ENCODE measurements at places on chromosomes 16 and 17.

- DNase-seq: no peak
Observed at GRCh38 chr17:21373696-21374440, 2.3 kb upstream of the KCNJ12 start.

DNA sequence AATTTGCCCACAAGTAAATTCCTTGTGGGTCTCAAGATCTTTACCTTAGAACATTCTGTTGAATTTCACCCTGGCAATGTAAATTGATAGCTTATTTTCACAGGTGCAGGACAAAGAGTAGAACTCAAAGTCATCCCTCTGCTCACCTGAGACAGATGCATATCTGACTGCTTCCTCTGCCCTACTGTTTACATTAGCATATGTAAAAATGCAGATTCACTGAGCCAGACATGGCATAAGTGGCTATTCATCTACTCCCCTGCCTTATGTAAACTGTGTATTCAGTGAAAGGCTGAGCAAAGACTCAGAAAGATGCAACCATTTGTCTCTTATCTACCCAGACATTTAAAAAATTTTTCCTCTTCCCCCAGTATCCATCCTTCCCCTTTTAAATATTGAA is 22.3 kb upstream of the MILR1 start:
- DNase-seq: no peak

- DNase-seq: no peak
Observed at GRCh38 chr16:10831894-10832886, 13.6 kb upstream of the TVP23A start.

- DNase-seq: no peak
Observed at GRCh38 chr16:71943887-71944286, 48.6 kb downstream of the IST1 start.

- DNase-seq: no peak
Observed at GRCh38 chr17:27631411-27631760, 398 bp downstream of the LGALS9 start.

- no peak for DNase-seq
Observed at GRCh38 chr16:79972053-79972704, 371.6 kb upstream of the MAF start.

DNA sequence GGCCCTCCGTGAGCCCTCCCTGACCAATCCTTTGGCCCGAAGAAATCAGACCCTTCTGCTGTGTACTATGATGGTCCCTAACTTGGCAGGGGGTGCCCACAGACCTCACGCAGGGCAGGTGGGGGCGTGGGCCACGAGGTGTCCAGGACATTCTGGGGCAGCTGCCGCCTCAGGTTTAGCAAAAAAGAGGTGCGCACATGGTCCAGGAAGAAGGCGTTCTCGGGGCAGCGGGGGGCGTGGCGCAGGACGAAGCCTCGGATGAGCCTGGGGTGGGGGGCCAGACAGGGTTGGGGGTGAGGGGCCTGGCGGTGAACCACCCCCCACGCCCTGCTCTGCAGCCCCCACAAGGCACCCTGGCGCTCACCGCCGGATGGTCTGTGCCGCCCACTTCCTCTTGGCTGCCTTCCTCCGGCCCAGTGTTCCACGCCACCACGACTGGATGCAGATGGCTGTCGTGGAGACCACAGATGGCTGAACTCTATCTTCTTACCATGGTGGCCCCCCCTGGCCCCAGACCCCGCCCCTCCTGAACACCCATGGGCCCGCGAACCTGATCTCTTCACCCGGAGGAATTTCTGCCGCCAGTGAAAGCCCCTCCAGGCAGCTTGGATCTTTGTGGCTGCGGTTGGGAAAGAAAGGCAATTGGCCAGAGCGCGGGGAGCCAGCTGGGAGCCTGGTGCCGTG is 14.2 kb upstream of the CRK start:
- DNase-seq: no peak

GRCh38 chr16:89192956-89193575 is 7.3 kb downstream of the SLC22A31 start:
- DNase-seq: peak; percentile 60

DNA sequence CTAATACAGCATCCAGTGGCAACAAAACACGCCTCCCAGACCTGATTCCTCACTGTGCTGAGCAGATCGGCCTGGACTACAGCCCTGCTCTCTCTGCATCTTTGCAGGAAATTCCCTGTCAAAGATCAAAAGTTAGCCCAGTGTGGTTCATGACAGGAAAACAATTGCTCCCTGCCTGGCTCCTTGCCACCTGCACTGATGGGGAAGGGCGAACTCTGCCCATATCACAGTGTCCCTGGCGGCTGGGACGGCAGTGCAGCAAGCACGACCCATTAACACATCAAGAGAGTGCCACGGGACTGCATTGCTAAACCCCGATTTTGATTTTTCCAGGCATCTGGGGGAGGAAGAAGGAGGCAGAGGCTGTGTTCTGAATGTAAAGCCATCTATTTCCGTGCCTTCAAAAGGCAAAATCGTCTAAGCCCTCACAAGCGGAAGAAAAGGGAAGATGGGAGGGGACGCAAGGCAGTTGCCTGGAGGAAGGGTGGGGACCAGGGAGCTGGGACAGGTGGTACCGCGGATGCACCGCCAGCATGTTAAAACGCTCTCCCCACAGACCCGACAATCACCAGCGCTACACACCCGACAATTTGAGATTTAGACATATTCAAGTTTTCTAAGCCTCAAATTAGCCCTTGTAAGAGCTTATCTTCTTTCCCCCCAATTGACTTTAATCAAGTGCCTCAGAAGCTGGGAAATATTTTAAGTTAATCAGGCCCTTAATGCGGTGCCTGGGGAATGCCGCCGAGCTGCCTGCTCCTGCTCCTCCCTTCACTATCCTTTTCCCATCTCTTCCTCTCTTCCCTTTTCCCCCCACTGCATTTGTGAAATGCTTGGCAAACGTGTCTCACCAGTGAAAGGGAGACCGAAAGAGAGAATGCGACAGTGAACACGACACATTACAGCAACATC is 238.8 kb upstream of the CDH5 start:
- no peak for DNase-seq

GRCh38 chr17:78202666-78203065 is 11.4 kb upstream of the BIRC5 start:
- DNase-seq: no peak

DNA sequence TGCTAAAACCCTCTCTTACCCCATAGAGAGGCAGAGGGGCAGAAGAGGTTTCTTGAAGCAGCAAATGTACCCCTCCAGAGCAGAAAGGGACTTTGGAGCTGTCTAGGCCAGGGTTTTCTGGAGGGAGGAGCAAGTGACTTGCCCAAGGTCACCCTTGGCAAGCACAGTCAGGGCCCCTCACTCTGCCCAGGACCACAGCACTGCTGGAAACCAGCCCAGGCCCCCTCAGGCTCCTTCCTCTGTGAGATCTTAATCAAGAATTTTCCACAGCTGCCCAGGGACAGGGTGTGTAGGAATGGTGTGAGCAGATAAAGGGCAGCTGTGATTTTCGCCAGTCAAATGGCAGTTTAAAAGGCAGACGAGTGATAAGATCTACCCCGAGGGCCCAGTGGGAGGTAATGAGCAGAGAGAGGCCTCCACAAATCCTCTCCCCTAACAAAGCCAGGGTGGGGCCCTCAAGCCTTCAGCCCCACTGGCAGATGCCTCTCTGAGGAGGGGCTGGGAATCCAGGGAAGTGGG is 3.9 kb upstream of the SLC12A3 start:
- DNase-seq: no peak

- DNase-seq: no peak
Observed at GRCh38 chr17:51124640-51125503, 4.2 kb upstream of the SPAG9 start.

DNA sequence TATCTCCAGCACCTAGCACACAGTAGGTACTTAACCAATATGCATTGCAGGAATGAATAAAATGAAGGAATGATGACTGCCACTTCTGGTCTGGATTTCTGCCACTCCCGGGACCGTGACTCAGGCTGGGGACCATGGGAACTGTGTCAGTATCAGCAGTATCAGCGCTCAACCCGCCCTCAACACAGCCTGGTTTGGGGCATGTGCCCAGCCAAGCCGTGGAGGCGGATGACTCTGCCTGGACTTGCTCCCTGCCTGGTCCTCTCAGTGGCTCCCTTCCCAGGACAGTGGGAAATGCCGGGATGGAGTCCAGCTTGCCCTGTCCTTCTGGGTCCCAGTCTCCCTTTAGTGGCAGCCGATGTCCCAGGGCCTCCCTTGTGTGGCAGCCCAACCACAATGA is 55.1 kb downstream of the SRCIN1 start:
- DNase-seq: peak; percentile 93

GRCh38 chr16:57147381-57148221 is 38.2 kb downstream of the PSME3IP1 start:
- no peak for DNase-seq

- DNase-seq: peak; percentile 44
Observed at GRCh38 chr16:19130852-19131824, 17.4 kb downstream of the ITPRIPL2 start.

GRCh38 chr16:27432558-27432957 is 30.6 kb downstream of the IL21R start:
- peak; percentile 79 for DNase-seq

- DNase-seq: no peak
Observed at GRCh38 chr17:82920715-82921114, 80.9 kb upstream of the ZNF750 start.

- DNase-seq: no peak
Observed at GRCh38 chr17:81110488-81111040, 54.7 kb upstream of the PVALEF start.

DNA sequence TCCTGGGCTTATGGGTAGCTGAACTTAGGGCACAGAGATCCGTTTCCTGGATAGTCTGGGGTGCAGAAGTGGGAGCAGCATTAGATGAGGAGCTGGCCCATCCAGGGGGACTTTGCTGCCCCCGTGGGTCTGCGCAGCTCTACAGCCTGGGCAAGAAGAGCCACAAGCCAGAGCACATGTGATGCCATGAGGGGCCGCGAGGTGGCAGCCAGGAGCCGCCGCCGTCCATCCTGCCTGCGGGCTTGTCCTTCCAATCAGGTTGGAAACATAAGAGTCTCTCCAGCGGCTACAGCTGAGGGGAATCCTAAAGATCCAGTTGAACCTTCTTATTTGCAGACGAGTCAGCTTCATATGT is 21.9 kb downstream of the C1QTNF1 start:
- DNase-seq: peak; percentile 84

- DNase-seq: peak; percentile 89
Observed at GRCh38 chr17:6421700-6422604, 13.0 kb downstream of the AIPL1 start.

- DNase-seq: no peak
Observed at GRCh38 chr16:88638323-88639230, at the start of gene IL17C. TSS of gene IL17C (plus strand) at chr16:88638572. CDS start at chr16:88638642, 70 bp downstream.

- DNase-seq: peak; percentile 40
Observed at GRCh38 chr16:82832821-82833220, 206.1 kb downstream of the CDH13 start.

GRCh38 chr17:17381446-17382064 is 78.4 kb downstream of the NT5M start:
- no peak for DNase-seq

GRCh38 chr17:73091770-73092522 is 542 bp downstream of the SLC39A11 start:
- peak; percentile 58 for DNase-seq

- DNase-seq: peak; percentile 96
Observed at GRCh38 chr17:57874434-57875289, 24.8 kb upstream of the MRPS23 start.

- DNase-seq: no peak
Observed at GRCh38 chr17:27860971-27861664, 32.0 kb downstream of the LYRM9 start.

DNA sequence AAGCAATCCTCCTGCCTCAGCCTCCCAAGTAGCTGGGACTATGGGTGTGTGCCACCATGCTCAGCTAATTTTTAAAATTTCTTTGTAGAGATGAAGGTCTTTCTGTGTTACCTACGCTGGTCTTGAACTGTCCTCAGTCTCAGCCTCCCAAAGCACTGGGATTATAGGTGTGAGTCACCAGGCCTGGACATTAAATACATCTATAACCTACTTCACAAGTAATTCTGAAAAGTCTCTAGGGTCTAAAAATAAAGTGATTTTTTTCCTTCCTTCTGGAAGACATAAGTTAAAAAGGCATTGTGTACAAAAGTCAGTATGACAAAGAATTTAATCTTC is 118.3 kb downstream of the PARN start:
- DNase-seq: no peak

DNA sequence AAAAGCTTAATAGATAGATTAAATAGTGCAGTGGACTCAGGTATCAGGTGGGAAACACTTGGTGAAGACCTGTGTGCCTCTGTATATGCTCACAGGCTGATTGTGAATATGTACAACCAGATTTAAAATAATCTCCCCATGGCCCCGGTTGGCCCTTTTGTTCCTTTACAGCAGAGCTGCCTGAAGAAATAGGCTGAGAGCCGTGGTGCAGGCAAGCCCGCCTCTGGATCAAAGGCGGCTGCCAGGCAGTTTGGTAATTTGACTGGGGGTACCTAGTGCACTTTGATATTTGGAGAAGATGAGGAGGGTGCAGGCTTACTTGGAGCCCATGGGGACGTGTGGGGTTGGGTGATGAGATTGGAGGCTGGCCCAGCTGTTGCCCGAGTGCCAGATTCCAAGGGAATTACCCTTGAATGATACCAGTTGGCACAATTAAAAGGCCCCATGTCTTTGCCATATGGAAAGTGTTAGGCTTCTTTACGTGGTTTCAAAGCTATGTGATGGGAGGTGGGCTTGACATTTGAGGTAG is 5.0 kb downstream of the NKD1 start:
- DNase-seq: no peak

DNA sequence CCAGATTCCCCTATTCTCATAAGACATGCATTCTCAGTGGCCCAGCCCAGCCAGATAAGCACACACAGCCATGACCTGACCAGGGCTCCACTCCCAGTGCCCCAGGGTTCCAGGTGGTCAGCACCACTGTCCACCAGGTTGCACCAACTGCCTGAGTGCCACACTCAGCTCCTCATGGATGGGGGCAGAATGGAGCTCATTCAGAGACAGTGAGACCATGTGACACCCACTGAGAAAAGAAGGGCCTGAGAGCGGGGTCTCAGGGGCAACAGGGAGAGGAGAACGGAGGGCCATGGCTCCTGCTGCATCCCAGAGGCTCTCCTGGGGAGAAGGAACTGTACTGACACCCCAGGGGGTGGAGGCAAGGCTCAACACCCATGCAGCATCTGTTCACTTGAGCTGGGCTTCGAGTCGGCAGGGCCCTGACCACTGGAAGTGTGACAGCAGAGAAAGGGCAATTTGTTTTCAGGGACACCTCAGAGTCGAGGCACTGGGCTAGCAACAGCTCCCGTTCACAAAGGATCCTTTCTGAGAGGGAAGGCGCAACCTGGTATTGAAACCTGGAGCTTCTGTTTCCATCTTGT is 18.7 kb upstream of the SLC38A8 start:
- no peak for DNase-seq

DNA sequence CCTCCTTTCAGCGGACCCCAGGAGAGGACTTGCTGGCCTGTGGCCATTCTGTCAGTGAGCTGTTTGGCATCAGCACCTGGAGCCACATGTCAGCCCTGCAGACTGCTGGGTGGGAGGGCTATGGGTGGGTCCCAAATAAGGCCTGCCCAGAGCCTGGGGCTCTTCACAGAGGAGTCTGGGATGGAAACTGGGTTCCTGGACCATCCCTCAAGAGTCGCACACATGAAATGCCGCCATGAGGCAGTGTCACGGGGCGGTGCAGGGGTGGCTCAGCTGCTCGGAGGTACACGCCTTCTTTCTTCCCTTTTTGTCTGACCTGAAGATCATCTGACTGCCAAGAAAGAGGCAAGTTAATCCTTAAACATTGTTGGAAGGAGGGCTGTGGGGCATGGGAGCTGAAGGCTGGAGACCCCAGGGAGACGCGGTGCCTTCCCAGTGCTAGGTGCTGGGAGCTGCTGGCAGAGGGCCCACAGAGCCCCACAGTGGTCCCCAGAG is 14.8 kb downstream of the MPRIP start:
- no peak for DNase-seq

- peak; percentile 65 for DNase-seq
Observed at GRCh38 chr16:8859913-8860881, 8.6 kb downstream of the CARHSP1 start.

All from hepatic stellate cell (primary cell).